Smooth muscle cell of the brain vasculature (primary cell): ENCODE measurements at places on chromosomes 4 and X.

- DNase-seq: no peak
Measured at GRCh38 chr4:155759372-155760252, 791 bp downstream of the GUCY1B1 start.

- no peak for DNase-seq
Measured at GRCh38 chr4:183321079-183321478, 1.0 kb upstream of the CLDN22 start.

- no peak for DNase-seq
Measured at GRCh38 chrX:129497146-129497843, 26.0 kb downstream of the SMARCA1 start.

GRCh38 chr4:29262986-29263385, 1457.2 kb upstream of the PCDH7 start:
- DNase-seq: no peak

DNA sequence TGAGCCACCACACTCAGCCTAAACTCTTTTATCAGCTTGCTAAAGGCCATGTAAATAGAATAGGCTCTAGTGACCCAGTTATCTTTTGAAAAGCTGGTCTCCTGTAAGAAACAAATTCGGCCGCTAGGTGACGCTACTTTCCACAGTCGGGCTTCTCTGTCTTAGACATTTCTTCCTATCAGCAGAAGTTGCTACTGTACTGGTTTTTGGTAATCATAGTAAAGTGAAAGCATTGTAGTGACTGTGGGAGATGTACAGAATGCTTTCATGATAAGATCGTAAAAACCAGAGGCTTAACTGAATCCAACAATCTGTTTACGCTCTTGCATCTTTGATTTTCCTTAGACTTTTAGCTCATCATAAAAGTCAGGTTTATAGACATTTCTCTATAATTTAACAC, 82.6 kb downstream of the GK start:
- peak; percentile 32 for DNase-seq

GRCh38 chr4:7278071-7278765, 85.9 kb downstream of the SORCS2 start:
- no peak for DNase-seq

DNA sequence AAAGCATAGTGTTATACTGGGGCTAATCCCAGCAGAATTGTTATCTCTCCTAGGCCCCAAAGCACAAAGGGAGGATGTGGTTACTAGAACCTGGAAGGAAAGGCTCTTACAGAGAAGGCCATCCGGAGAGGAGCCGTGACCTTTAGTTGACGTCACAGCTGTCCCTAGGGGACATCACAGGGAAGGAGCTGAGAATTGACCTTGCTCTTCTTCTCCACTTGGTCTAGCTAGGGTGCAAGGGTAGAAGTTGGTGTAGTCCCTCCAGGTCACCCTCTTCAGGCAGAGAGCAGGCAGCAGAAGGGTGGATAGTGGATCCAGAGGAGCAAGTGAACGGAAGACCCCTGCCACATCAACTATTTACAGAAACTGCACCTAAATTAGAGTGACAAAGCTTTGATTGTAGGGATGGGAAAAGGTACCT, 22.8 kb upstream of the FGF2 start:
- DNase-seq: no peak

DNA sequence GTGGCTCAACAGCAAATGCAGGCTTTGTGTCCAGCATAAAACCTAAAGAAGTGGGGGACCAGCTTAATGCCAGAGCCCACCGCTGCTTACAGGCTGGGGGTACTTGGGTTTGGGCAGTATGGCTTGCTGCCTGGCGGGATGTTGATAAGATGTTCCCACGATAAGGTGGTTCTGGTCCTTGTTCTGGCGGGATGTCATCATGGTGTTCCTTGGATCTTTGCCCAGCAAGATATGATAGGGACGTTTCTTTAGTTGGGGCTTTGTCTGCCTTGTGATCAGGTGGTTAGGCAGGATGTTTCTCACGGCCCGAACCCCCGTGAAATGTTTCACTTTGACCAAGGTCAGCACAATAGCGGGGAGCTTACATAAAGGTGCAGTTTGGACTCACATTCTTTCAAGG, 35.3 kb downstream of the PNPLA4 start:
- no peak for DNase-seq

GRCh38 chr4:2596611-2597010, 60.2 kb downstream of the FAM193A start:
- no peak for DNase-seq

GRCh38 chr4:76550966-76551780, 116.1 kb downstream of the SHROOM3 start:
- DNase-seq: no peak

DNA sequence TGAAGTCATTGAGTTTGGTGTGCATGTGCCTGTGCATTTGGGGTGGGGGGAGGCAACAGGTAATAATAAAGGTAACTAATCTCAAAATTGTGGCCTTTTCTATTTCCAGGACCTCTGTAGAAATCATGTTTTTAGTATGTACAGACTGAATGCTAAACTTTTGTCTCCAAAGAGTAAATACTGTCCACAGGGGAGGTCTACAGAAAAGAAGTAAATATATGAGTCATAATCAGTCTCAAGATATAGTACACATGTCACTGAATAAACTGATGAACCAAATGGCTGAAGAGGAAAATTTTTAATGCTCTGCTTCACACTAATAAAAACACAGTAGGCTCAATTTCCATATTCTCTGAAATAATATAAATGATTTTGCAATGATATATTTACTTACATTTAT, 440.4 kb upstream of the ZFP42 start:
- no peak for DNase-seq

DNA sequence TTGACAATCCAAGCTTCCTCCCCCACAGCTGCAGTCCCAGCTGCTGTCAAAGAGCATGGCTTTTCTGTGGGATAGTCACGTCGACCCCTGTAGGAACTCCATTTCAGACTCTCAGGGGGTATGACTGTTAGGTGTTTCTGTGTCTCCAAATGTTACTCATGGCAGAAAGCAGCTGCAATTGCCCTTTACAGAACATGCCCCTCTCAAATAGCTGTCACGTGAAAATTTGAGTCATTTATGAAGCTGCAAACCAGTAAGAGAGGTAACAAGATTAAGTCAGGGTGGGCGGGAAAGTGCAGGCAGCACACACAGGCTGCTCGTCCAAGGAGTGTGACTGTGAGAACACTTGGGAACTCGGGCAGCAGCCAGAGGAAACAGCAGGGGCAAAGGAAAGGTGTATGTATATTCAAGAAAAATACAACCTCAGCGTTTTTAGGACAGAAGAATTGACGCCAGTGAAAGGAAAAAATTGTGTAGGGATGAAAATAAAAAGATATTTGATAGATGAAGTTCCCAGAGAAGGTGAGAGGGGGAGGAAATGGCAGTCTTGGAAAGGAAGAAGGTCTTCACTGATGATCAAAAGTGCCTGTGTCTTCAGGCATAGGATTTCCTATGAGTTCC, 66.5 kb upstream of the TMEM184C start:
- peak; percentile 49 for DNase-seq

DNA sequence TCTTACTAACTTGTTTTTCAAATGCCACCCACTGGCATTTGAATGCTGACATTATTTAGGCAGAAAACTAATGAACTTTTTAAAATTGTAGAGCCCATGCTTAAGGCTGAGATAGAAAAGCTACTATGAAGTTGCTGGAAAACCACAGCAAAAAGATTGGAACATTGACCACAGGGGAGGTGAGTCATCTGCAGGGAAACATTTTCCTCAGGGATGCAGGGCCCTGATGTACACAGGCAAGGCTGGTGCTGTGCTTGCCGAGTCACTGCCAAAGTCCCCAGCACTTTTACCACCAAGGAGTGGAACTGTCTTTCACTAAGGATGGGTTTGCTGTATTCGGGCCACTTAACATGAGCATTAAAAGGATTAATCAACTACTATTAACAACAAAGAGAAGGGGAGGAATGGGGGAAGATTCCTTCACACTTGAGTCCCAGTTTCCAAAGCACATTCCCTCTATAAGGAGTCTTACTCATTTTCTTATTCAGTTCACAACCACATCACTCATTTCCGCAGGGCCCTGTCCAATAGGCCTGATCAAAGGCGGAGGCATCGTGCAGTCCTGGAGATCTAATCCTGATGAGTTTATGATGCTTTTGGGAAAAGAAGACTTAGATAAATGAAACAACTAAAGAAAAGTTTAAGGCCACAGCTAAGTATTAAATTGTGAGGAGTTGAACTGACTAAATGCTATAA, 202.9 kb upstream of the NPY2R start:
- DNase-seq: no peak

DNA sequence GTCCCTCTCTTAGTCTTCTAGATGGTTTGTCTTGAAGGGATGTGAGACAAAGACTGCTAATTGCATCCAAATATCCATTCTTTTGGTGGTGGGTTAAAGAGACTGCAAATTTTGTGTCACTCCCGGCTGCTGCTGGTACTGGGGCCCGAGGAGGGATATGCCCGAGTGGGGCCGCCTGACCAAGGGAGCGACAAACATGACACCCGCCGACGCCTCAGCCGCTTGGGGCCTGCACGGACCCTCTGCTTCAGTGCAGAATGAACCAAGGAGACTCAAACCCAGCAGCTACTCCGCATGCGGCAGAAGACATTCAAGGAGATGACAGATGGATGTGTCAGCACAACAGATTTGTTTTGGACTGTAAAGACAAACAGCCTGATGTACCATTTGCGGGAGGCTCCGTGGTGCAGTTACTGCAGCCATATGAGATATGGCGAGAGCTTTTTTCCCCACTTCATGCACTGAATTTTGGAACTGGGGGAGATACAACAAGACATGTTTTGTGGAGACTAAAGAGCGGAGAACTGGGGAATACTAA, 13.6 kb upstream of the ARX start:
- DNase-seq: no peak

DNA sequence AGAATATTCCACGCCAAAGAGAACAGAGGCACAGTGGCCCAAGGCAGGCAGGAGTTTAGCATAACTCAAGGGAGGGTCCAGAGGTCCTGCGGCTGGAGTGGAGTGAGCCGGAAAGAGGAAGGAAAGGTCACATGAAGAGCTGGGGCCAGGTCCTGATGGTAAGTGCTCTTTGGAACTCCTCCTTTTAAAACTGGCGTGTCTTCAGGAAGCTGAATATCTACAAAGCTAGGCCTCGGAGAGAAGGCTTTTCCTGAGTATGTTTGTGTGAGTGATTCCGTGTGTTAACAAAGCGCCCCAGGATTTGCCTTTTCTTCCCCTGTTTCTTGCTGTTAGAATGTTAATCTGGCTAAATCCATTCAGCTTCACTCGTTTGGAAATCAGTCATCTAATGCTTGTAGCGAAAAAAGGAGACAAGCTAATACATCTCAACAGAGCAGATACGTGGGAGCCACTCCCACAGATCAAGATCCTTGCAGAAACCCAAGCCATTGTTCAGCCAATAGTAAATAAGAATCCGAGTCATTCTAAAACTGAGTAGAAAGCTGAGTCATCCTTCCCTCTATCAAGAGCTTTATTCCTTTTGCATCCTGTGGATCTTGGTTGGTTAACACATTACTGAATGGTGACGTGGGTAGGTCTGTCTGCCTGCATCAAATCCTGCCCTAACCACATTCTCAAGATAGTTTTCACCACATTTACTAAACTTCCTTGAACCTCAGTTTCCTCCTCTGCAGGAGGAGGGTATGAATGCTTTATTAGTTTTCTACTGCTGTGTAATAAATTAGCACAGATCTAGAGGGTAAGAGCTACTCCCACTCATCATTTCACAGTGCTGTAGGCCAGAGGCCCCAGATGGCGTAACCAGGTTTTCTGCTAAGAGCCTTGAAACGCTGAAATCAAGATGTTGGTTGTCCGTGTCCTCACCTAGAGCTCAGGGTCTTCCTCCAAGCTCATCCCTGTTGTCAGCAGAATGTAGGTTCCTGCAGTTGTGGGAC, 43.2 kb upstream of the RBM47 start:
- DNase-seq: peak; percentile 35

DNA sequence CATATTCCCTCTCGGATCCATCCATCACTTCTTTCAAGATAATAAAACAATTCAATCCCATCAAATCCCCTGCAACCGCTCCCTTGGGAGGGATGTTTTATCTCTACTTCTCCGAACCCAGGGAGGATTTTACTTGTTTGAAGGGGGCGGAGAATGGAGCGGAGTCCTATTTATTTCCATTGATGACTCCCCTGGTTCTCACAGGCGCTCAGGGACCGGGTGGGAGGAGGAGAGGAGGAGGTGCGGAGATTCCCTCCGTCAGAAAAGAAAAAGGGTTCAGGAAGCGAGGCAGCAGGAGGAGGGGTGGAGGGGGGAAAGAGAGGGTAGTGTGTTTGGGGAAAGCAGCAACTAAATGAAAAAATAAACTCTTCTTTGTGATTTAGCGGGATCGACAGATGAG, 2.1 kb downstream of the NDNF start:
- no peak for DNase-seq

DNA sequence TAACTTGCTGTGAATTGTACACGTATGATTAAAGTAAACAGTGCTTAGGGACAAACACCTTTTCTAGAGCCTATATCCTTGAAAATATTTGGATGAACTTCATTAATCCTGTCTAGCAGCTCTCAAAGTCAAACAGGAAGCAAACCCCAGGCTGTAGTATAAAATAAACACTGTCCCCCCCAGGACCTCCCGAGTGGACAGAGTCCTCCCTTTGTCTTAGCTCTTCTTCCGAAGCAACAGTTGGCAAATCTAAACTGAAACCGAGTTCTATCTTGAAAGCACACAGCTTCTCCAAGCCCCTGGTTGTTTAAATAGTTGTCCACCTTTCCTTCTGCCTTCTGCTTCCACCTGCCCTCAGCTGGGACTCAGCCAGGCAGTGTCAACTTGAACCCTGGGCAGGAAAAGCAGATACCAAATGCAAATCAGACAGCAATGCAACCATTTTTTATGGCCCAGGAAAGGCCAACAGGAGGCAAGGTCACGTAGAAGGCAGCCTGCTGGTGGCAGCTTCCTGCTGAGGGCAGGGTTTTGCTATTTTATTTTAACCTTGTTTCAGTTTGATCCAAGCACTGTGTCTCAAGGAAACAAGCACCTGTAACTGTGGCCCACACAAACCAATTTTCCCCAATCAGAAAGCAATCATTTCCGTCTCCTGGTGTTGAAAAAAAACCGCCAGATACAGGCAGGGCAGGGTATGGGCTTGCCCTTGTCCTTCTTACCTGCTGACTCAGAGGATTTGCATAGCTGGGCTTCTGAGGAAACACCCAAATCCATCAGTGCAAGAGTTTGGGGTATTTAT, 110.3 kb upstream of the KIT start:
- no peak for DNase-seq

DNA sequence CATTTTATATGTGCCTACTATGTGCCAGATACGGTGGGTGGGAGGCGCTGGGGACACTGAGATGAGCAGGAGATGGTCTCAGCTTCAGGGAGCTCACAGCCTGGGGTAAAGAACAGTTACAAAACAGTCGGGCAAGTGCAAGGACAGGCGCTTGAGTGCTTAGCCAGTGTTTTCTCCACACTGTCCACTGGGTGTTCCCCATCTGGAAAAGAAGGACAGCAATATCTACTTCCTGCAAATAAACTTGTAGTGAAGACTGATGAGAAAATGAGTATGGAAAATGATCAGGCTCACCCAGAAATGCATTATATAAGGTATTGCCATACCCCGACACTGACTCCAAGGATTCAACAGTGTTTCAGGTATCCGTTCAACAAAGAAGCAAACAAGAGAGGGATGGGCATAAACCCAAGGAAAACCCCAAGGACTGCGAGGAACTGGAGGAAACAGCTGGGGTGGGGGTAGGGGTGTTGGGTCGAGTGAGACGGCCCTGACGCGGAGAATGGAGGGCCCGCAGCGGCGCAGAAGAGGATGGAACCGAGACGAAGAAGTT, 835 bp downstream of the TMEM185A start:
- DNase-seq: no peak
